NCI-H2171 (cell line): ENCODE measurements at places on chromosomes 7 and 10.

DNA sequence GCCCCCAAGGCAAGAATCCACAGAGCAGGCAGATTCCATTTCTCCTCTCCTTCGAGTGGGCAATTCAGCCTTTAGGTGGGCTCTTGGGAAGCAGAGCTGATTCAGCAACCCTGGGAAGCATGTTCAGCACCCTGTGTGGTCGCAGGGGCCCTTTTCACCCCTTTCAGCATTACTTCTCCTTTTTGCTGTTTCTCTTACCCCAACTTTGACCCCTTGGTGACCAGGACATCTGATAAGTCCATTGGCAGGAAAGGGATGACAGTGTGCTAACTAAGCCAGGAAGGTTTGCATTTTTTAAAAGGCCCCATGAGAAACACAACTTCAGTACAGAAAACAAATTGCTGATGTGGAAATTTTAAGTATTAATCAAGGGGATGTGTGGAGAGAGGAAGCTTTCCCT, 283.7 kb upstream of the NRP1 start:
- no peak for DNase-seq

DNA sequence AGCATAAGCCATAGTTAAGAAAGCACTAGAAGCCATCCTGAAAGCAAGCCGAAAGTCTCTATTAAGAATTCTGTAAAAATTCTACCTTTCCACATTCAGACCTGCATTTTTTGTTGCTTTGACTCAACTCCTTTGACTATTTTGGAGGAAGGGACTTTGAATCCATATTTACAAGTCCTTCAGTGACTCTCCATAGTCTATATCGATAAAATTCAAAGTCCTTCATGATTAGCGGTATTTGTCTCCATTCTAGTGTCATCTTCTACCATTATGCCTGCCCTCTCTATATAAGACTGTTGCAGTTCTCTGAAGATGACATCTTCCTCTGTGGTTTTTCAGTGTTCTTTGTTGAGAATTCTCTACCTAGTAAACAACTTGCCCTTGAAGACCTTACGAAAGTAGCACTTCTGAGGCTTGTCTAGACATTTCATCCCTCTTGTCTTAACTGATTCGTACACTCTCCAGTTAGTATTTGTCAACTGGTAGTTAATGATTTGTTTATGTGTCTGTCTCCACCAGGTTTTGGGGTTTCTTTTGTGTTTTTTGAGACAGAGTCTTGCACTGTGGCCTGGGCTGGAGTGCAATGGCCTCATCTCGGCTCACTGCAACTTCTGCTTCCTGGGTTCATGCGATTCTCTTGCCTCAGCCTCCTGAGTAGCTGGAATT, 1.7 kb downstream of the CCSER2 start:
- DNase-seq: no peak

GRCh38 chr10:70125918-70126552, 6.6 kb downstream of the AIFM2 start:
- DNase-seq: no peak

DNA sequence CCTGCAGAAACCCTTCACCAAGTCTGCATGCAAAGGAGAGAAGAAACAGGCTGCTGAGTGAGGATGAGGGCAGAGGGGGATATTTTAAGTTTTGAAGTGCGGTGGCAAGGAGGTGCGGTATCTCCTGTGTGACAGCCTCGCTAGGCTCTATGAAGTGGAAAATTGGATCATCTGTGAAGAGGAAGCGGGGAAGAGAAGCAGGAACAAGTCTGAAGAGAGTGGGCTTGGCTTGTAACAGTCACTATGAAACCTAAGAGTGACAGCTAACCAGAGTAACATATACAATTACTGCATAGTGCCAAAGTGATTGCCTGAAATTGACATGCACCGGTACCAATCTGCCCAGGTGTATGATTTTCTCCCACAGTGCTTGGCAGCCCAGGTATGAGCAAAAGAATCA, 287.5 kb upstream of the KLF14 start:
- DNase-seq: no peak

GRCh38 chr10:129055986-129056385, 411.1 kb upstream of the MGMT start:
- DNase-seq: no peak

DNA sequence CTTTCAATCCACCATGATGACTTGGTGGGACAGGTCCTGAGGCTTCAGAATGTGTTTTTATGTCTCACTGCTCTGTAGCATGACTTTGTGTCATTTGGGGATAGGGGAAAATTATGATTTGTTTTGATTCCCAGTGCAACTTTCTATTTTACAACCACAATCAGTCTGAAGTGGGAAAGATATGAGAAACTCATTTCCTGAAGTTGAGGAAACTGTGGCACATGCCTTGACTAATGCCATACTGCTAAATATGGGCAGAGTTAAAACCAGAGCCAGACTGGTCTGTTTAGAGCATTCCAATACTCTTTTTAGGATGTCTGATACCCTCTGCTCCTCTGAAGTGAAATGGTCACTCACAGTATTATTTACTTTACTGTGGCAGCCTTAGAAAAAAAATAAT, 307.7 kb downstream of the ADRA2A start:
- no peak for DNase-seq
